ENCODE measurements at places on chromosomes 6 and 20. TPM values are rescaled to one million over a fixed set of nuclear protein-coding genes. Genes with fewer than 3 reads are reported as not detected.

RSPO3 gene
- 1.9 TPM for total RNA-seq

GPLD1 gene
- total RNA-seq: 2.1 TPM

VSX1 gene
- total RNA-seq: not detected

ARMH2 gene
- not detected for total RNA-seq

PHACTR3 gene
- total RNA-seq: 28.4 TPM

SYNGAP1 gene
- 12.7 TPM for total RNA-seq

SNPH gene
- 6.6 TPM for total RNA-seq

SIRPA gene
- 33.1 TPM for total RNA-seq

PLCB1 gene
- 7.2 TPM for total RNA-seq

MRPS10 gene
- 14.3 TPM for total RNA-seq

CLPSL2 gene
- total RNA-seq: not detected
